ENCODE measurements at places on chromosomes 11 and 22.

- DNase-seq = peak; percentile 25
Observed at GRCh38 chr22:30605449-30606110, 1.4 kb upstream of the TCN2 start.

DNA sequence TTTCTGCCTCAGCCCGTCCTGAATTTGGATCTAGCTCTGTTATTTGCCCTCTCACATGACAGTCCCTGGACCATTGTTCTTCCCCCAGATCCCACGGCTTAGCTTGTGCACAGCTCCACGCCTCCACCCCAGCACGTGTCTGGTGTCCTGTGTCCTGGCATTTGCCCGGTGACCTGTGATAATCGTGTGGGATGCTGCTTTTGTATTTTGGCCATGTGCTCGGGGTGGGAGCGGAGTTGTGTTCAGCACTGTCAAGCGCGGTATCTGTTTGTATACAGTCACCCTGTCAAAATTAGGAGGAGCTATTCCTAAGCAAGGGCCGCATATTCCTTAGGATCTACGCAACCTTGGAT lies 11.9 kb downstream of the ADAMTS8 start:
- DNase-seq = no peak

GRCh38 chr11:128518493-128519207 lies 68.7 kb downstream of the ETS1 start:
- DNase-seq = no peak

GRCh38 chr11:6405052-6405667 lies 13.7 kb downstream of the APBB1 start:
- peak; percentile 91 for DNase-seq

DNA sequence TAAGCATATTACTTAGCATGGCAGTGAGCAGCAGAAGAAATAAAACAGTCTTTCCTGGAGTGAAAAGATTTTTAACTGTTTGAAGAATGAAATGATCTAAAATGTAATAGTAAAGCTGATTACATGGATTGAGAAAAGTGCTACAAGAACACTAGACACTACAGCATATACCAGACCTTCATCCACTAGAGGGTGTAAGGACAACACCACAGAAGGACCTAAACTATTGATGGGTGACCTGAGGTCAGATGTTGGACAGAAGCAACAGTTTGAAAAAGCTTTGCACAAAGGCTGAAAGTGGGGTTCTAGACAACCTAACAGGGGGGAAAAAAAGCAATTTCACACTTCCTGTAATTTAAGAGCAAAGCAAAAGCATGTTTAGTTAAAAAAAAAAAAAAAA lies 97.7 kb downstream of the RBFOX2 start:
- no peak for DNase-seq

- no peak for DNase-seq
Observed at GRCh38 chr11:67429722-67430121, 1.4 kb downstream of the RPS6KB2 start.

GRCh38 chr11:45501392-45502225 lies 163.8 kb downstream of the CHST1 start:
- no peak for DNase-seq

DNA sequence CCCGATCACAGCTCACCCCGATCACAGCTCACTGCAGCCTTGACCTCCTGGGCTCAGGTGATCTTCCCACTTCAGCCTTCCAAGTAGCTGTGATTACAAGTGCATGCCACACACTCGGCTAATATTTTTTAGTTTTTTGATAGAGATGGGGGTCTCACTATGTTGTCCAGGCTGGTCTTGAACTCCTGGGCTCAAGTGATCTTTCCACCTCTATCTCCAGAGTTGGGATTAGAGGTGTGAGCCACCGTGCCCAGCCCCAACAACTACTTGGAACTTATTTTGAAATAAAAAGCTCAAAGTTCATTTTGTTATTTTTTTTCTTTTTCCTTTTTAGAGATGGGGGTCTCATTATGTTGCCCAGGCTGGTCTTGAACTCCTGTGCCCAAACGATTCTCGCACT lies 27.8 kb upstream of the SLC25A1 start:
- no peak for DNase-seq

- no peak for DNase-seq
Observed at GRCh38 chr22:40797427-40797826, 21.7 kb downstream of the SLC25A17 start.

DNA sequence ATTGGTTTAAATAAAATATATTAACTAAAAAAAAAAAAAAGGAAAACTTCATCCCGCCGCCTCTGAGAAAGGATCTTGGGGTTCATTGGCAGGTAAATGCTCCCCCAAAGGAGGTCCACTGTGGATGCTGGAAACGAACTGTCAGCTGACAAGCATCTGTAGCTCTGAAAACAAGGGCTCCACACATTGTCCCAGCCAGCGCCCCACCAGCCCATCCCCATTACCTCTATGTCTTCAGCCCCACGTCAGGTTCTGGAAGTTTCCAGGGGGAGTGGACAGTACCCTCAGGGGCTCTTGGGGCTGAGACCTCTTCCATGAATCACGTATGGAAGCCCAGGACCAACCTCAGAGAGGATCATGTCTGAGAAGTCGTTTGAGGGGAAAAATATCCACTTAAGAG lies 66.4 kb upstream of the WNT7B start:
- DNase-seq = no peak

DNA sequence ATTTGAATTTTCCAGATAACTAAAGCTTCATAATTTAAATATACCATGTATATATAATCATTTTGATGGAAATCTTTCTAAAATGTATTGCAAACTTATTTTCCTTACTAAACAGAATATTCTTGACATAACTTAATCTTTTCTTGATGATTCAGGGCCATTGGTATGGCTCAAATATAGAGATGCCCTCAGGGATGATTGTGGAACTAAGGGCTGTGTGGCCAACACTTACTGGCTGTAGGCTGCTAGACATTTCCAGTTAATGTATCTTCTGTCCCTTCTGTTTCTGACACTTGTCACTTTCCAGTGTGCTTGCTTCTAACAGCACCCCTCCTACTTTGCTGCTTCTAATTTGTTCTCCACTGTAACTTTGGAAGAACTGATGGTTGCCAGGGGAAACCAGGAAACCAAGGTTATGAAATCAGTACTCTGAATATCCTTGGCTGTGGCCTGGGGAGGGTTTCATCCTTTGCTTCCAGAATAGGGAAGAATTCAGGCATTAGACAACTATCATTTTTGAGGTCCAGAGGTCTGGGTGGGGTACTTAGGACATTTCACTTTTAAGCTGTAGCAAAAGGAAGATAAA lies 697.2 kb downstream of the ETS1 start:
- DNase-seq = no peak

- DNase-seq = no peak
Observed at GRCh38 chr11:27353593-27354358, 9.2 kb downstream of the CCDC34 start.

DNA sequence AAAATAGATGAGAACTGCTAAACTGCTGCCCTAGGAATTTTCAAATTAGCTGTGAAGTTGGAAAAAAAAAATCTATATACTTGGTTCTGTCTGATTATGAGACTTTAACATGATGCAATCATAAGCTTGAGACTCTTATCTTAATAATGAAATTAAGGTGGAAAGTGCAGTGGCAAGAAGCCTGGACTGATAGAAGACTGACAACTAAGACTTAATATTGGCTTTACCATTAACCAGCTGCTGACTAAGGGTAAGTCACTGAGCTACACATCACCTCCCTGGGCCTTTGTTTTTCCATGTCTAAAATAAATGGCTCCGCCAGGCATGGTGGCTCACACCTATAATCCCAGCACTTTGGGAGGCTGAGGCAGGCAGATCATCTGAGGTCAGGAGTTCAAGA lies 56.9 kb downstream of the SLC35F2 start:
- DNase-seq = no peak

DNA sequence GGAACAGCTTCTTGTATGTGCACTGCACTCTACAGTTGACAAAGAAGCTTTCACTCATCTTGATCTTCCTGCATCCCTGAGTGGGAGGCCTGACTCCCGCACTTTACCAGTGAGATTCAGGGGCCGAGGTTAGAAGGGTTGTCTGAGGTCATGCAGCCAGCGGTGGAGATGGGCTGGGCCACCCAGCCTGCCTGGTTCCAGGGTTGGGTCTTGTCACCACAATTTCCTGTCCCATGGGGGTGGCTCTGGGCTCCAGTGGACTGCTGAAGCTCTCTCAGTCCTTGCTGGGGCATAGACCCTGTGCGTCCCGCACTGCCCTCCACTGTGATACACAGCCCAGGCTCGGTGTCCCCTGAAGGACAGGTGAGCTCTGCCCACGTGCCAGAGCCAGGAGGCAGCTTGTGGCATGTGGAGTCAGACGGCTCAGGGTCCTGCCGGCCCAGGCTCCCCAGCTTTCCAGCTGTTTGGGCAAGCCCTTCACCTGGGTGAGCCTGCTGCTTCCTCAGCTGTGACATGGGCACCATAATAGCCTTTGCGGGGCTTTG lies 6.9 kb upstream of the MYO7A start:
- no peak for DNase-seq

DNA sequence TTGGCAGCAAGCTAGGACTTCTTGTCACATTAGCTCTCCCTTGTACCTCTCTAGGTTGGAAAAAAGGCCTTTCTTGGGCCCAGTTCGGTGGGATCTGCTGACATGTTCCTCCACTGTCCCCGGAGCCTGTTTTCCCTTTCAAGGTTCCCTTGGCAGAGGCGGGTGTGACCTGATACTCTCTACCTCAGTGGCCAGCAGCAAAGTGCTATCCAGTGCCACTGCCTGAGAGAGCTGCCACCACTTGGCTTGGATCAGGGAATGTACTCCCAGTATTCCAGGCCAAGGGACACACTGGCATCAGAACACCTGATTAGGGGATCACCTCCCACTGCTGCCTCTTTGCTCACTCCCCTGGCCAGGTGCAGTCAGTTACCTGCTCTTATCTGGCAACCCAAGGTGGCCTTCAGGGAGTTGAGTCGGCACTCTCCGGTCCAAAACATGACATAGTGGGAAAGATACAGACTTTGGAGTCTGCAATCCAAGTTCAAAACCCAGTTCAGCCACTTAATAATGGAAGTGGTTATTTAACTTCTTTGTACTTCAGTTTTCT lies 17.8 kb upstream of the NAV2 start:
- no peak for DNase-seq

- DNase-seq = no peak
Observed at GRCh38 chr11:44566952-44567875, 1.8 kb downstream of the CD82 start.

DNA sequence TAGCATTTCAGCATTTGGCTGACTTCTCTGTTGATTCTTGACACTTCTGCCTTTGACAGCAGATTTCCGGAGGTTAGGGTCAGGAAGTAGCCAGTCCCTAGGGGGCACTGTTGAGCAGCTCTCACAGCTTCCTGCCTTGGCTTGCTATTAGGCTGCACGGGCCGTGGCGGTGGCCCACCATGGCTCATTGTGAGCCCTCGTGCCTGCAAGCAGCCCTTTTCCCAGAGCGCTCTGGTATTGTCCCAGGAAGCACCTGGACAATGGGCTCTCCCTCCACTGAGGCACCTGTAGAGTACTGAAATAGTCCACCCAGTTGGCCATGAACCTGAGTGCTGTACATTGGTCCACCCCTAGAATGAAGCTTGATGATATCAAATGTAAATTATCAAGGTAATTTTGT lies 100.2 kb upstream of the GAL start:
- no peak for DNase-seq

DNA sequence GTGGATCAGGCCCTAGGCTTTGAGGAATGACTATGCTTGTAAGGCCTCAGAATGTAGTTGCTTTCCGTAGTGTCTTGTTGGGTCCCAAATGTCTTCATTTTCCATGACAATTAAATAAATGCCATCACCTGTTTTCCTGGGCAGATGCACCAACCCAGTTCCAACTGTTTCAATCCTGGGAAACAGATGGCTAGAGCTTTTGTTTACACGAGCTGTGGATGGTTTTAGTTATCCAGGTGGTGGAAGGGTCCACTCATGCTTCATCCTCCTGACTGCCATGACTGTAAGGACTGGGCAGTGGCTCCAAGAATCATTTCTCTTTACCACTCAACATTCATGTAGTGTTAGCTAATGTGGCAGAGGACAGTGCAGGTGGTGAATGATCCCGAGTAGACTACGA lies 8.6 kb downstream of the RCN1 start:
- no peak for DNase-seq

DNA sequence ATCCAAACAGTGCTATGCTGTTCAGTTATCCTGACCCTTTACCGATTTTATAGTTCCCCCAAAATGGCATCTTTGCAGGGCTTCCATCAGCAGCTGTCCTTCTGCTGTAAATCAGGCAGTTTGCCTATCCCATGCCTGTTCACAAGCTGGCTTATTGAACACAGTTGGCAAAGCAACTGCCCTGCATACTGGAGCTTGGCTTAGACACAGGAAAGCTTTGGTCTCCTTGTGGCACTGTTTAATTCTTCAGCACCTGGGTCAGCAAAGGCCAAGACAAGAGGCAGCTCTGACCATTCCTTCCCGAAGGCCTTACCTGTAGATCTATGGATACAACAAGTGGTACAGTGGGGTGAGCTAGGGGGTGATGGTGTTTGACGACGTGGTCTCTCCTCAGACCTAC lies 32.2 kb downstream of the TSPAN18 start:
- DNase-seq = no peak

DNA sequence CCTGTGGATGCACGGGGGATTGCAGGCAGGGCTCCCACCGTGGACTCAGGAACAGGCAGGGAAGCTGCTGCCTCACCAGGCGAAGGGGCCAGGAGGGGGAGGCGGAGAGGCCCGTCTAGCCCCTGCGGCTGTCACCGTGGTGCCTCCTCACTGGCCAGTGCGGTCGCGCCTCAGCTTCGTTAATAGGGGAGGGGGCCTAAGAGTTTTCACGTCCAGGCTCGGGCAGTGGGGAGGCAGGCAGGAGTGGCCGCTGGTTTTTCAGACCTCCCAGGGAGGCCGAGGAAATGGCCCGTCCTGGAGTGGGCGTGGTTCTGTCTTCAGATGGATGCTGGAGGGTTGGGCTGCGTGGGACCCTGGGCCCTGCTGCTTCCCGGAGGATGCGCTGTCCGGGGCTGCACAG lies 91.1 kb upstream of the B3GAT1 start:
- no peak for DNase-seq

DNA sequence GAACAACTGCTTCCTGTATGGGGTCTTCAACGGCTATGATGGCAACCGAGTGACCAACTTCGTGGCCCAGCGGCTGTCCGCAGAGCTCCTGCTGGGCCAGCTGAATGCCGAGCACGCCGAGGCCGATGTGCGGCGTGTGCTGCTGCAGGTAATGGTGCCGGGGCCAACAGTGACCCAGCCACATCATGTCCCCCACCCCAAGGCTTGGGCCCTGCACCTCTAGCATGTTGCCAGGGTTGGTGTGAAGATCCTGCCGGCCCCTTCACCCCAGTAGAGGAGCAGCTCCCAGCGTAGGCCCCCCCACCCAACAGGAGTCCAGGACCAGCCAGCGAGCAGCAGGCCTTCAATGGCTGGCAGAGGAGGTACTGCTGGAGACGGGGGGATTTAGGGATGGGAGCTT lies 15.9 kb downstream of the TAB1 start:
- no peak for DNase-seq
